ENCODE measurements at places on chromosomes 6 and 20.

DNA sequence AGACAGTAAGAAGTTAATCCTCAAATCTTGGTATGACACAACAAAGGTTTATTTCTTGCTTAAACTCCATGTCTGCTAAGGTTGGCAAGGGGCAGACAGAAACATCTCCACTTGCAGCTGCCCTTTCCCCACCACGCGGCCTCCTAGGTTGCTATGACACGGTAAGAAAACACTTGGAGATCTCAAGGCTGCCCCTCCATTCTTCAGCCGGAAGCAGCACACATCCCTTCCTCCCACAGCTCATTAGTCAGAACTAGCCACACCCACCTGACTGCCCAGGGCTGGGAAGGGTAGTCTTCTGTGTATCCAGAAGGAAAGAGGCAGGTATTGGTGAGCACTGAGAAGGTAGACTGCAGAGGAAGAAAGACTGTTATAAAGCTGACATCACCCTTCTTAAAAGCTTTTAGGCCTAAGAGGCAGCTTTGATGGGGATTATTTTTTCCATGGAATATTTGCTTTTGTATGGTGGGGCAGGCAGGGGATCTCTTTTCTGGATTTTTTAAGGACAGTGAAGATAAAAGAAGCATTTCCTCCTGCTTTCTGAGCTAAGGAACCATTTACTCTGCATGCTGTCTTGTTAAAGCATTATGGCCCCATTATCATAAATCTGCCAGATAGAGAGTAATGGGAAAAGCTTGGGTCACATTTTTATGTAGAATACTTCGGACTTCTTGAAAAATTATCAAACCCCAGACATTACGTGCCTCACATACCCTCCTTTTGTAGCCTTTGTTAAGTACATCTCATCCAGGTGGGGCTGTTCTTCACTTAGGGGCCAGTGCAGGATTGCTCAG, 41.6 kb downstream of the MRAP2 start:
- DNase-seq, result no peak

DNA sequence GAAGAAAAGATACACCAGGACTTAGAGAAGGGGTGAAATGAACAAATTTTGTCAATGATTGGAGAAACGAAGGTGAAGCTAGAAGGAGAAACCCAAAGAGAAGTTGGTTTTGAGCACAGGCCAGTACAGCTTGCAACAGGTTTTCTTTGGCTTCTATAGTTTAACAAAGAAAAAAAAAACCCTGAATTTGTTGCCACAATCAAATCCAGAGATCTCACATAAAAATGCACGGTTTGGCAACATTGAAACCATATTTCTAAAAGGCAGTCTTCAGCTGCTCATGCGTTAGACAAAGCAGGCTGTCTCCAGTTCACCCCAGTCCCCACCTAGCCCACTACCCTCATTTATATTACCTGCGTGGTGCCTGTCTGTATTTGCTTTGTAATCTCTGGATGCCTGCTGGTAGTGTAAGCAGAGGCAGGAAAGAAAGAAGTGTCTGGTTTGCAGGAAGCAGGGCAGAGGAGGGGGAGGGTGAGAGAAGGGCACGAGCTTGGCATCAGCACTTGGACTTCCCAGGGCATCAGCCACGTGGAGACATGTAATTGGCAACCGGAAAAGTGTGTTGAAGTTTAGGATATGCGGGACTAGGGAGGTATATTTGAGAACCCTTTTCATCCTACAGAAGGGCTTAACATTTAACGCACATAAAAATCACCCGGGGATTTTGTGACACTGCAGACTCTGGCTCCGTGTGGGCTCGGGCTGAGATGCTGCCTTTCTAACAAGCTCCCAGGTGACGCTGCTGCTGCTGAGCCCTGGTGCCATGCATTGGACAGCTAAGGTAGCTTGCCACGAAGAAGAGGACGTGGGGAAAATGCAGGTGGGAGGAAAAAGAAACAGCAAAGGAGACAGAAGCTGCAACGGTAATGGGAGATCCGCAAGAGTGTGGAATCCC, 14.4 kb downstream of the PFDN4 start:
- DNase-seq, result no peak

GRCh38 chr20:20712004-20712473, 405 bp downstream of the RALGAPA2 start:
- no peak for DNase-seq

DNA sequence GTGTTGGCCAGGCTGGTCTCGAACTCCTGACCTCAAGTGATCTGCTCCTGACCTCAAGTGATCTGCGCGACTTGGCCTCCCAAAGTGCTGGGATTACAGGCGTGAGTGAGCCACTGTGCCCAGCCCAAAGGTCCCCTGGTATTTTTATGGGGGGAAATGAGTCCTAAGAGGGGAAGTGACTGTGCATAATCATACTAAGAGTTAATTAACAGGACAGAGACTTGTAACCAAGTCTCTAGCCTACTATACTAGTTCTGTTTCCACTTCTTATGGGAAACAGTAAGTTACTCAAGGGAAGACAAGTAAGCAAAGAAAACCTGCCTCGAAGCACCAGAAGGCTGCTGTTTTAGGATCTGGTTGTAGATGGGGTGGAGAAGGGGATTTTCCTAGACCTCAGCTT, 27.9 kb downstream of the TCF15 start:
- no peak for DNase-seq

- no peak for DNase-seq
Observed at GRCh38 chr6:25107218-25107617, 171.5 kb upstream of the RIPOR2 start.

GRCh38 chr6:21213492-21213891, 380.1 kb upstream of the SOX4 start:
- no peak for DNase-seq

GRCh38 chr6:38973178-38974057, 75.2 kb upstream of the GLP1R start:
- peak; percentile 24 for DNase-seq

- DNase-seq, result no peak
Observed at GRCh38 chr6:28005975-28006374, 48.9 kb downstream of the OR2B6 start.

DNA sequence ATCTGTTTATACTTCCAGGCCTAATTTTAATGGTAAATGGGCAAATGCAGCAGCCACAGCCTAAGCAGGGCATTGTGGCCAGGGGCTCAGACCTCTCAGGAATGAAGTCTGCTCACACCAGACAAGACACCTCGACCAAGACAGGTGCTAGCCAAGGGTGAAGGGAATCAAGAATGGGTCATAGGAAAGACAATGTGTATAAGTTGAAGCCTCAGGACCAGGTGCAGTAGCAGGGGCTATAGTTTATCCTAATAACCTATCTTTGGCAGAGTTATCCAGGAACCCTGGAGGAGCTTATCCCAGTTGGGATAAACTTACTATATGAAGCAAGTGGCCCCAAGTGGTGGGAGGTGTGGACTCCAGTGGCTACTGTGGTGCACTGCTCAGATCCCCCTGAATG, 165.0 kb upstream of the TAB2 start:
- no peak for DNase-seq

- DNase-seq, result no peak
Observed at GRCh38 chr6:104699593-104700329, 160.0 kb downstream of the HACE1 start.

DNA sequence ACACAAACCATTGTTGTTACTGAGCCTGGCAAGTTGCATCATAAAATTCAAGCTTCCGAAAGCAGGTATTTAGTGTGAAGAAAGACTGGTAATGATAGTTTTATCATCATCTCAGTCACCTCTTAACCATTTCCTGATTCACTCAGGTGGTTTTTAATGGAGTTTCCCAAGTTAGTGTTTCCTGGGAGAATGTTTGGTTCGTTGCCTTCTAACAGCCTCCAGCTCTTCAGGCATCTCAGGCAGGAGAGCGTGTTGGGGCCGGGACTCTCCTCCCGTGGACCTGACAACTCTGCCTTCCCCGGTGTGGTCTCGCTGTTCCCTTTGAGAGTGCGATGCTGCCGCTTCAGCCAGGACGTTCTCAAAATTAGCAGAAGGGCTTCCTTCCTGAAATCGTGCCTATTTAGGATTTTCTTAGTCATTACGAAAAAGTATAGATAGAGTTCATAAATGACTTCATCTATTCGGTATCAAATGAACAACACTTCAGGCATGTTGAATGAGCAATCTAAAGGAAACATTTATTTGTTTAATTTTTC, 105.0 kb upstream of the QKI start:
- DNase-seq, result no peak

DNA sequence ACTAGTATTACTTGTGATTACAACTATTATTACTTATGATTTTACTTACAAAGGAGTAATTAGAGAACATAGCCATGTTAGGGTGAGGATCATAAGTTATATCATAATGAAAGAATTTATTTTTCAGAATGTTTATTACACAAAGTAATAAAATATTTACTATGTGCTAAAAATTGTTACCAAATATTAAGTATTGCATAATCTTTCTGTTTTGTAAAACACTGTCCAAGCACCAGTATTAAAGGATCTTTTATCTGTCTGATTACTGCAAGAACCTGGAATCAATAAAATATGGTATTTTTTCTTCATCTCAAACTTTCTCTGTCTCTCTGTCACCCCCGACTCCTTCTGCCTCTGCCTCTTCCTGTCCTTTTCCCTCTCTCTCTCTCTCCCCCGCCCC, 250.1 kb downstream of the BCKDHB start:
- no peak for DNase-seq

GRCh38 chr20:51757226-51757625, 11.0 kb downstream of the ATP9A start:
- no peak for DNase-seq

- DNase-seq, result no peak
Observed at GRCh38 chr6:164184410-164184809, 769.9 kb downstream of the QKI start.

- DNase-seq, result no peak
Observed at GRCh38 chr20:37261714-37262113, at the start of gene GHRH. TSS of gene GHRH (minus strand) at chr20:37261814. CDS start at chr20:37256889, 4,925 bp downstream.

DNA sequence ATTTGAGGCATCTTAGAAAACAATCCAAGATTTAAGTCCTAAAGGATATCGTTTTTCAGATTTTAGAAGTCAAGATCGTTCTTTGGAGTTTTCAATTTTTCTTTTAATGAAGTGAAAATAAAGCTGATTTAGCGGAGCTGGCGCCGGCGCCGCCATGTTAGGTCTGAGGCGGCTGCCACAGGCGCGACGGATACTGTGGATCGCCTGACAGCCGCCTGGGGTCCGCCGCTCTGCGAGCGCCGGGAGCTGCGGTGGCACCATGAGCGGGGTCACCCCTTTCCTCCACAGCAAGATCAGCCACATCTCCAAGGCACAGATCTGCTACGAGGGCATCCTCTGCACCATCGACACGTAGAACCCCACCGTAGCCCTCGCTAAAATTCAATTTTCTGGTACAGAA, 247.2 kb downstream of the GJA1 start:
- no peak for DNase-seq

DNA sequence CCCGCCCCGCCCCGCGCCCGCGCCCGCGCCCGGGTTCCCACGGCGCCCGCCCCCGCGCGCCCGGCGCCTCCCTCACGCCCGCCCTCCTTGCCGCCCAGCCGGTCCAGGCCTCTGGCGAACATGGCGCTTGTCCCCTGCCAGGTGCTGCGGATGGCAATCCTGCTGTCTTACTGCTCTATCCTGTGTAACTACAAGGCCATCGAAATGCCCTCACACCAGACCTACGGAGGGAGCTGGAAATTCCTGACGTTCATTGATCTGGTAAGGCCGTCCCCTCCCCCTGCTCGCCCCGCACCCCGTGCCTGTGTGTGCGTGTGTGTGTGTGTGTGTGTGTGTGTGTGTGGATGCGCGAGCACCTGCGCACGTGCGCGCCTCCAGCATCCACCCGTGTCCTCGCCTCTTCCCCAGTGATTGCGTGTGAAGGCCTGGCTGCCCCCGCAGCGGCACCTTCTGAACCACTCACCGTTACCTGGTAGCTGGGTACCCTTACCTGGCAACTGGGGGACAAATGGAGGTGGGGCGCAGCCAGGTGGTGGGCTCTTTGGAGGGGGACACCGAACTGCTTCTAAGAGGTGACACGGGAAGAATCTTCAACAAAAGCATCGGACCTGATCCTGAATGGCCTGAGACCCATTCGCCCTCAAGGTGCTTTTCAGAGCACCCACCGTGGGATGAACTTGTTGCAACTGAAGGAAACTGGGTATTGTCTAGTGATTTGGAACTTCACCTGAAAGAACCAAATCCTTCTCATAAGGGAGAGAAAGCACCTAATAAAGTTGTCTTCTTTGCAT, at the start of gene AIG1:
Gene AIG1, plus strand, starts transcription at position 84 of the 791 bp plus-strand sequence. Its CDS starts 37 bp downstream, at position 121.
- no peak for DNase-seq

GRCh38 chr6:170046791-170047626, 243.9 kb downstream of the DLL1 start:
- DNase-seq, result no peak

GRCh38 chr6:159037756-159038290, 7.0 kb downstream of the TAGAP start:
- no peak for DNase-seq

- no peak for DNase-seq
Observed at GRCh38 chr6:157271441-157271840, 51.9 kb downstream of the TMEM242 start.

DNA sequence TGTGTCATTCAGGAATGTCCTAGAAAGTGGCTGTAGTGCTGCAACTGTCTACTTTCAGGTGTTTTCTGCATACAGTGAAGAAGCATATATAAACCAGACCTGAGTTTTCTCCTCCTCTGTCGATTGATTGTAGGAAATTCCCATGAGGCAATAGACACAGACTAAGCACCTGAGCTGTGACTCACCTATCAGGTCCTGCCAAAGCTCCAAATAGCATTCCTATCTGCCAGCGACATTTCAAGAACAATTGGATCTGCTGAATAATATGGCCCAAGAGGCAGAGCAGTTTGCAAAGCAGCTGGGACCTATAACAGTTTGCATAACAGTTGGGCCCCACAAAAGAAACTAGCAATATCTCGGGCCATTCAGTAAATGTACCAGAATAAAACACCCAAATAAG, 360.4 kb downstream of the HAO1 start:
- DNase-seq, result no peak

DNA sequence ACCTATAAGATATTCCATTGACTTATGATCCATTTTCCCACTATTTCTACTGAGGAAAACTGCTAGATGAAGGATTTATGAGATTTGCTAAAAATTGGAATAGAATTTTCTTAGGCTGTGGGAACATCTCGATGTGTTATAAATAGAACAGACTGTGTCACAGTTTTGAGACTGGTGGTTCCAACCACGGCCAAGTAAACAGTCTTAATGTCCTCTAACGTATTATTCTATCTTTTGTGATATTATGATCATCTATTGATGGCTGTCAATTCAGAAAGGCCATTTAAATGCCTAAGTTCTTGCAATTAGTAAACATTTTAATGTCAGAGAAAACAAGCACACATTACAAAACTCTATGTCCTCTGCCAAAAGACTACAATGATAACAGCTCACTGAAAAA, 71.5 kb upstream of the PLN start:
- DNase-seq, result no peak

GRCh38 chr20:17725094-17725835, 25.5 kb downstream of the BANF2 start:
- DNase-seq, result no peak

DNA sequence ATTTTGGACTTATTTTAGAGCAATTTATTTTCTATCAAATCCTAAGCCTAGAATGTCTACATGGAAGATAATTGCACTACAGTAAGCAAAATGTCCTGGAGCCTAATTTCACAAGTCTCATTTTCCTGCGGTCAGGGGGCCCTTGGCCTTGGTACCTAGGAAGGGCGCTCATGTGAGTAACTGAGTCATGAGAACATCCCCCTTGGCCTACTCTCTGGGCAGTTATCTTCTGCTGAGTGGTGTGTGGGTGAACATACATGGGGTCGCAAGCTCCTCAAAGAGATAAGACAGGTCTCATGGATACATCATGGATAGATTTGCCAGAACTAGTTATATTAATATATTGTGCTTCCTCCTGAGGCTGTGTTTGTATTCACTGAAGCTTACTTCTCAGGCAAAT, 211.2 kb upstream of the MARCKS start:
- DNase-seq, result no peak
